ENCODE measurements at places on chromosomes 7 and 10.

GRCh38 chr7:29281782-29282541, 87.4 kb downstream of the CHN2 start:
- DNase-seq = peak; percentile 28

DNA sequence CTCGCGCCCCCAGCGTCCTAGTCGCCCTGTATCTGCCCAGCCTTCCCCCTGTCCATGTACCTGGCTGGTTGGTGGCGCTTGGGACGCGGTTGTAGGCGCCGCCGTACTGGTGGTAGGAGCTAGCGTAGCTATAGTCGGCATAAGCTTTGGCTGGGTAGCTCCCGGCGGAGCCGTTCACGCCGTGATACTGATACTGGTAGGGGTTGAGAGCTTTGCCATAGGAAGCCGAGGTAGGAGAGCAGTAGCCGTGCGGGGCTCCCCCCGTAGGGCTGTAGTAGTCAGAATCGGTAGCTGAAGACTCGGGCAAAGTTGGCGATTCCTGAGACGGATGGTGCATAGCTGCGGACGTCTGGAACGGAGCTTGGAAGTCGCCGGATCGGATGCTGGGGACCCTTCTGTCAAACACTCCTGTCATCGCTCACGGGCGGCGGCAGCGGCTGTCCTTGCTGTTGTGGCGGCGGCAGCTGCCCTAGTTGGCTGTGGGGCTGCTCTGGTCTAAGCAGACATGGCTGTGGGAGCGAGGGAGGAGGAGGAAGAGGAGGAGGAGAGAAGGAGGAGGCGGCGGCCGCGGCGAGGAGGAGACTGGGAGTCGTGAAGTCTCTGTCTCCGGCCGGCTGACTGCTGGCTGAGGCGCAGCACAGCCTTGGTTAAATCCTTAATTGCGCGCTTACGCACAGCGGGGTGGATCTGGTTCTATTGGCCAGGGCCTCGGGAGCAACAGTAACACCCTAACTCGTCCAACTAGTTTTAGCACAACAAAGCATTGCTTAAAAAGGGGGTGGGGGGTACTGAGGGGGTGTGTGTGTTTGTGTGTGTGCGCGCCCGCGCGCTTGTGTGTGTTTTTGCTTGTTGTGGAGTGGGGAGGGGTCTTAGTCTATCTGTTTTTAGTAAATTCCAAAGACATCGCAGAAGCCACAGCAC, at the start of gene DLX5:
TSS of gene DLX5 (minus strand) at position 623 of the 921 bp plus-strand sequence. CDS start at position 415, 208 bp downstream.
- peak; percentile 31 for DNase-seq

DNA sequence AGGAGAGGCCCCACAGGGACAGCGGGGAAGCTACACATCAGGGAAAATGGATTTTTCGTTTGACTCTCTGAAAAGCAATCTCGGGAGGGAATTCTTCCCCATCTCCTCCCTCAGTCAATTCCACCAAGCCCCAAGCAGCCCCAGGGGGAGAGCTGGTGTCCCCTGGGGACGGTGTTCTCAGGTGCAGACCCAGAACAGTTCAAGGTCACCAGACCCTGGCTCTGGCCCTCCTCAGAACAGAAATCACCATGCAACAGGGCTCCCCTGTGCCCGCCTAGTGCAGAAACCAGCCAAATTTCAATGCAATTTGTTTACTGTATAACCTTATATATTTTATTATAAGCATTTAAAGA, 34.1 kb downstream of the GSDME start:
- DNase-seq = no peak

- peak; percentile 59 for DNase-seq
These were observed 115.5 kb upstream of the GNAI1 start for GRCh38 chr7:80018941-80019808.

GRCh38 chr10:74233281-74233680, 82.3 kb downstream of the ADK start:
- no peak for DNase-seq

- peak; percentile 52 for DNase-seq
These were observed at the start of gene SRGN for GRCh38 chr10:69087590-69088470. Gene SRGN (plus strand): TSS chr10:69088103. CDS start chr10:69088158, 55 bp downstream.

DNA sequence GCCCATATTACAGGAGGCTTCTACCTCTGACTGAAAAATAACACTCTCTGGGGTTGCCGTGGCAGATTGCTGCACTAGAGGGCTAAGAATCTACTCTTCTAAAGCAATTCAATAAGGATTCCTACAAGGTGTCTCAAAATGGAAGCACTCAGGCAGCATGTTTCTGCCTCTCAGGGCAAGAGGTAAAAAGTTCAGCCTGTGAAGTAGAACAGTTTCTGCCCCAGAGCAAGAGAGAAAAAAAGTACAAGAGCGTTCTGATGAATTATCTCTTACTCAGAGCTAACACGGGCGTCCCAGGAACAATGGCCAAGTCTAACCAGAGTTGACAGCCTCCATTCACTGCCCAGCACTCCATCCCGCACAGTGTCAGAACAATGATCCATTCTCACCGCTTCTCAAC, 71.3 kb upstream of the TES start:
- no peak for DNase-seq

DNA sequence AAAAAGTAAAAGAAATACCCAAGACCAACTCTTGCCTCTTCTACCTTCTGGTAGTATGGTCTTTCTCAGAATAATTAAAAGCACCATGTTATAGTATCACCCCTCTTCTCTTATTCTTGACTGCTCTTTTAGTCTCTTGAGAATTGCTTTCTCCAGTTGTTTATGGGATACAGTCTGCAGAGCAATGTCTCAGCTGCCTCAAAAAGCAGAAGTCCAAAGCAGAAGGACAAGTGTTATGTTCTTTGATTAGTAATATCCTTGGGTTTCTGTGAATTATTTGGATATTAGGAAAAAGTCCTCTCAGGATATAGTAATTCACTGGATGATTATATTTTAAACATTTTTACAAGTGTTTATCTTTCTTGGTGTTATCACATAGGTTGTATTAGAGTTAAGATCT, 7.4 kb downstream of the TAS2R41 start:
- no peak for DNase-seq

DNA sequence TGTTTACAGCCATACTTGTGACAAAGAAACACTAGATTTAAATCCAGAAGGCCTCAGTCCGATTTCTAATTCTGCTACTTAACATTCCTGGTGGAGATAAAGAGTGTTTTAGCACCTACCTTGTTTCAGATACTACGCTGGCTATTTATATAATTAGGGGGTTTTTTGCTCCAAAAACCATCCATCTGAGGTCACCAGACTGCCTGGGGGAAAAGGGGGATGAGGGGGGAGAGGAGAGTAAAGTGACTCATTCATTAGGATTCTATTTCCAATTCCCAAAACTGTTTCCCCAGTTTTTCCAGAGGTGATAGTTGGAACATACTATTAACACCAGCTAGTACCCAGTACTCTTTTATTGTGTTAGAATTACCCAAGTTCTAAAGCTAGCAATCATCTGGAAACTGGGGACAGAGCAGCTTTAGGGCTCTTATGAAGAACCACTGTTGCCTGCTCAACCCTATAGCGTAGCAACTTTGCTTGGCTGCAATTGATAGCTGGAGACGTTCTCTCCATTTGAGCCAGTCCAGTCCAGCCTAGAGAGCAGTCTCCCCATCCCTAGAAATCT, 6.6 kb downstream of the GCC1 start:
- peak; percentile 27 for DNase-seq

DNA sequence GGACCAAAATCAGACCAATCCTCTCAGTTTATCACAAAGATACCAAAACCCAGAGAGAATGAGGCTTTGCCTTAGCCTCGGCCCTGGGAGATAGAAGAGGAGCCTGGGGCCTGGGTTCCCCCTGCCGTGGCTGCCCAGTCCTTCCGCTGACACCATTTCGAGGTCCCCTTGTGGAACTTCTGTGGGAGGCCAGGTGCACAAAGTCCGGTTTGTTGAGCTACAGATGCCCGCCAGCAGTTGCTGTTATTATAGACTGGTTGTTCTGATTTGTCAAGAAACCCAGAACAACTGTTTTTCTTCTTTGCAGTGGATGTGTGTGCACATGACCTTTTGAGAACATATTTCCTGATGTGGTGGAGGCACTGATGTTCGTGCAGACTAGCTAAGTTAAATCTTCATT, 47.6 kb downstream of the CUX1 start:
- DNase-seq = no peak
